ENCODE measurements at places on chromosomes 6 and 20.

- DNase-seq: no peak
Observed at GRCh38 chr6:110475066-110475653, 1.3 kb downstream of the SLC22A16 start.

- DNase-seq: no peak
Observed at GRCh38 chr6:168015482-168016175, 18.2 kb downstream of the KIF25 start.

- no peak for DNase-seq
Observed at GRCh38 chr6:110357298-110357663, 868 bp downstream of the METTL24 start.

DNA sequence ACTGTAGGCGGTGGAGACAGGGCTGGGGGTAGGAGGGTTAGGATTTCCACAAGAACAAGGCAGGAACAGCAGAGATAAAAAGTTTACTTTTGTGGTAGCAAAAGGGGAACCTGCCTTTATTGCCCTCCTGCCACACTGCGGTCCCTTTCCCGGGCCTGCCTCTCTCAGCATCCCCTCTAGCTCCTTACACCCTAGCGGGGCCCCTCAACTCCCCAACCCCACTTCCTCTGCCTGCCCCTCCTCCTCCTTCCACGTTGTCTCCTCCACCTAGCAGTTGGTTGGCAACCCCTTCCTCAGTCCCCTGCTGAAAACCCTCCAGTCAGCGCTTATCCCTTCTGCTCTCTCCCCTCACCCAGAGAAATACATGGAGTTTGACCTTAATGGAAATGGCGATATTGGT is 714 bp downstream of the AIF1 start:
- no peak for DNase-seq

DNA sequence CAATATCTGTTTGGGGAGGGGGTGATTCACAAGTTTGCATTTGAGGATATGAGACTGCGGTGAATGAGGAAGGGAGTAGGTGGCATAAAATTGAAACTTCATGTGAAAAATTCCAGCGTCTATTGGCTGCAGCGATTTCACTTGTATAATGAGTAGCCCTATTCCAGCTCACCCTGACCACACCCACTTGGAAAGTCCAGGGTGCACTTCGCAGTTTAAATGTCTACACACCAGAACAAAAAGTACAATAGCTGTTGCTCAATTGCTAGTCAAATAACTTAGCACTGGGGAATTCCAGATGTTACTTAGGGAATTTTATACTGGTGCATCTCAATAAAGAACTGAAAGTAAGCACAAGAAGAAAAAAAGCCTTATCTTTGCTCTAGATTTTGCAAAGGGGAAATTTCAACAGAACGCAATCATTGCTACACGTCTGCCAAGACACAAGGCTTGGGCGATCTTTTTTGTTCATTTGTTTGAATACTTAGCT is 6.3 kb downstream of the TNFAIP3 start:
- DNase-seq: no peak

DNA sequence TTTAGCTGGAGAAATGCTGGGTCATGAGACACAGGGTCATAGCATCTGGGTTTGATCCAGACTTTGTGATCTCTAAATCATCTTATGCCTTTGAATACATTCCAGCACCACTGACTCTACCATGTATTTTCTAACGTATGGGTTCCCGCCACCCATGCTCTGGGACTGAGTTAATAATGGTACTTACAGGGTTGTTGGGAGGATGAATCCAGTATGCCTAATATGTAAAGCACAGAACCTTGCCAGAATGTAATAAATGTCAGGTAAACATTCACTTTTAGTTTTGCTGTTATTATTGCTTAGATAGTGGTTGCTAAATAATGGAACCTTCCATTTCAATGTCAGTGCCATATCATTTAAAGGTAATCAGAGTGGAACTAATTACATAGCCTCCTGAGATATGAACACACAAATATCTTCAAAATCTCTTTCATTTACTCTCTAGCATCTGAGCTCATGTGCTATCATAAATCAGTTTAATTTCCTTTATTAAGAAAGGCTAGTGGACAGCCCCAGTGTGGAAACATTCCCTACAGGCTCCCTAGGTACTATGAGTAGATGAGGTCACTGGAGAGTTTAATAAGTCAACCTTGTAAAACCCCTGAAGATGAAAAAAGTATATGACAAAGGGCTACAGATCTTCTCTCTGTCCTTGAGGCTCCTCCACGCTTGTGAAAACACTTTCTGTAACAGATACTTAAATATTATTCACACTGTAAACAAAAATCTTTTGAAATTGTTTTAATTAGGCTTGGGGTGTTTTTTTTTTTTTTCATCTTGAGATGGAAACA is 226.6 kb downstream of the ALDH8A1 start:
- no peak for DNase-seq

DNA sequence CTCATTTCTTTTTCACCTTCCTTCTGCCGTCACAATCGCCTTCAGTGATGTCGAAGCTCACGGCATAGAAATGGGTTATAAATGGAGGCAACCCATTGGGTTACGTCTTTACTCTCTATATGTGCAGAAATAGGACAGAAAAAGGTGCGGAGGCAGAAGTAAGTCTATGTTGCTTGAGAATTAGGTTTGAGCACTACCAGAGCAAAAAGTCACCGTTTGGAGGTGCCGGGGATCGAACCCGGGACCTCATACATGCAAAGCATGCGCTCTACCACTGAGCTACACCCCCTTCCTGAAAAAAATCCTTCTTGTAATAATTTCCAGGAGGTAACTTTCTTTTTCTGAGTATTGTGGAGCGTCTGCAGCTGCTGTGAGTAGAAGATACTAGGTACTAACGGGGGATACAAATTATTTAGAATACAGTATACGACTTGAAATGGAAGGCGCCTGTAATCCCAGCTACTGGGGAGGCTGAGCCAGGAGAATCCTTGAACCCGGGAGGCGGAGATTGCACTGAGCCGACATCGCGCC is 134.2 kb downstream of the TRIM27 start:
- DNase-seq: no peak

DNA sequence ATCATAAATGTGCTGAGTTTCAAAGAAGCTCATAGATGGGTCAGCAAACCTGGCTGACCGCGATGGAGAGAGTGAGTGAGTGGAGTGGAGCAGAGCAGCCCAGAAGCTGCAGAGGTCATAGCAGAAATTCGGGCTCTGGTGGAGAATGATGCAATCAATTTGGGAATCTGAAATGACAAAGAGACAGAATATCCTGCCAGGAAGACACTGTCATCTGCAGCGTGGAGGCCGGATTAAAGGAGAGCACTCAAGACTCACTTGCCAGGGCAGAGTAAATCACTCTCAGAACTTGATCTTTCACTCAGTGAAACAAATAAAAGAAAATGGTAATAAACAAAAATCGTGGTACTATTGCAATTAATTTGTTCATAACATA is 109.6 kb upstream of the RREB1 start:
- no peak for DNase-seq

DNA sequence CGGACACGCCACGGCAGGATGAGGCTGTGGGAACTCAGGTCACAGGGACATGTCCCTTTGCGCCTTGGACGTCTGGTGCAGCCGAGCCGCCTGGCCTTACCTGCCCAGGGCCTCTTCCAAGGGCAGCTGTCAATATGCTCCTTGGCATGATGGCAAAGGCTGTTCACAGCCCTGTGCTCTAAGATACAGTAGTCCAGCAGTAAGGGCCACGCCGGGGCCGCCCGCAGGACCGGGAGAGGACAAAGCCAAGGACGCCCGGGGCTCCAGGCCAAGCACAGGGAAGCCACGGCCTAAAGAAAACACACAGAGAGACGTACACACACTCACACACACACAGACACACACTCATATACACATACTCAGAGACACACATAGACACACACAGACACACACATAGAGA is 13.0 kb downstream of the FOXF2 start:
- no peak for DNase-seq

GRCh38 chr6:45535933-45536332 is 158.2 kb upstream of the SUPT3H start:
- no peak for DNase-seq

- no peak for DNase-seq
Observed at GRCh38 chr6:45715508-45715803, 300.2 kb downstream of the CLIC5 start.

DNA sequence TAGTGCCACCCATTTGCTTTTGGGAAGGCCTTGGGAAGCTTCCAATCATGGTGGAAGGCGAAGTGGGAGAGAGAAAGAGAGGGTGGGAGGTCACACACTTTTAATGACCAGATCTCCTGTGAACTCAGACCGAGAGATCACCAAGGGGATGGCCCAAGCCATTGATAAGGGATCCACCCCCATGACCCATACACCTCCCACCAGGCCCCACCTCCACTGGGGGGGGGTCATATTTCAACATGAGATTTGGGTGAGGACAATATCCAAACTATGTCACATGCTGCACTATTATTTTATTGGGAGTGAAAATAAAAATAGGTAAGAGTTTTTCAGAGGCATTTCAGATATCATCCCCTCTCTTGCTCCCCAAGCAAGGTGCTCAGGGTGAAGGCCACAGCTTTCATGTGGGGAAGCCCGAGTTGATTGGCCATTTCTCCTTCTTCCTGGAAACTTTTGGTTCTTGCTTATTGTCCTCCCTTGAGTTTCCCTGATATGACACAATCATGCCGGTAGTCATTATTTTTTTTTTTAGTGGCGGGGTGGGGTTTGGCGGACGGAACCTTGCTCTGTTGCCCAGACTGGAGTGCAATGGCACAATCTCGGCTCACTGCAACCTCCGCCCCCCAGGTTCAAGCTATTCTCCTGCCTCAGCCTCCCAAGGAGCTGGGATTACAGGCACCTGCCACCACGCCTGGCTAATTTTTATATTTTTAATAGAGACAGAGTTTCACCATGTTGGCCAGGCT is 15.2 kb downstream of the GMPR start:
- no peak for DNase-seq

- no peak for DNase-seq
Observed at GRCh38 chr20:20731000-20731944, 18.8 kb upstream of the RALGAPA2 start.

- DNase-seq: no peak
Observed at GRCh38 chr20:15638816-15639215, 934.4 kb downstream of the KIF16B start.

DNA sequence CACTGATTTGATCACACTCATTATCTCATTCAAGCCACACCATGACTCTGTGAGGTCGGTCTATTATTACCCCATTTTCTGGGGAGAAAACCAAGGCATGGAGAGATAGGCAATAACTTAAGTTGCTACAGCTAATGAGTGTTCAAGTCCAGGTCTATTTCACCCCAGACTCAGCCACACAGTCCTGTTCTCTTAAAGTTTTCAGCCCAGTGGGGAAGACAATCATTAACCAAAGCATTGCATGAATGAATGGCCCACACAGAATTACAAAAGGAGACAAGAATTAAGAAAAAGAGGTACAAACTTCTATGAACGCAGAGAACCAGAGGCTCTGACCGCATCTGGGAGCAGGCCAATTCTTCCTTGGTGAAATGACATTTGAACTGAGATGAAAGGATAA is 7.1 kb downstream of the BPI start:
- no peak for DNase-seq

DNA sequence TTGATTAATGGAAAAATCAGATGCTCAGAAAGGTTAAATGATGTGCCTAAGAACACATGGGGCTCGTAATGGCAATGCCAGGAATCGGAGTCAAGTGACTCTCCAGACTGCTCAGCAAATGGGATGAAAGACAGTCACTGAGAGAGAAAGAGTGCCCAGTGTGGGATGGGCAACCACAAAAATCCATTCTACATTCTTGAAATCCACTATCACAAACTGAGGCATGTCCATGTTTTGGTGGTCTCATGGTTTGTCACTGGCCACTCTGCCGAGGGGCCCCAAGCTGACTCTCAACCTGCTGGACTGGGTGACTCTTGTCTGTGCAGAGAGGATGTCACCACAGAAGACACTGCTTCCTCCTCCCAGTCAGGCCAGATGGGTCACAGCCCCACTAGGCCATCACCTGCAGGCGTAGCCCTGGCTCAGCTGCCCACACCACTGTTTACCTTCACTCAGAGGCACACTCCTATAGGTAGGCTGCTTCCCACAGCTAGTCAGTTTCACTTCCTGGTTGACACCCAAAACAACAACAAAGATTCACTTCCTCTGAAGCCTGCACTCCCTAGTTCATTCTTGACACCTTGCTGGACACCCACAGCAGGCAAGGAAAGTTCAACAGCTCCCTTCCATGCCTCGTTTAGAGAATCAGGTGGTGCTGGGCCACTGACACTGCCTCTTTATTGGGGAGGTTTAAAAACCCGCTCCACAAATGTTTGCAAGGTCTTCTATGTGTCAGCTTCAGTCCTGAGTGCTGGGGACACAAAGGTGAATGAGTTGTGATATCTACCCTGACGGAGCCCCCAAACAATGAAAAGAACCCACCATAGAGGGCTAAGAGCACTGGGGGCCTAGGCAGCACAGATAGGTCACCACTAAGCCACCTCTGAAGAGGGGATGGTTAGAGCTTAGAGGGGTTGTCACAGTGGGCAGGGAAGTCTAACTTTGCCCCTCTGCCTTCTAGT is 21.7 kb downstream of the MAP1LC3A start:
- DNase-seq: no peak

GRCh38 chr6:157099912-157100593 is 223.3 kb downstream of the TMEM242 start:
- peak; percentile 11 for DNase-seq

DNA sequence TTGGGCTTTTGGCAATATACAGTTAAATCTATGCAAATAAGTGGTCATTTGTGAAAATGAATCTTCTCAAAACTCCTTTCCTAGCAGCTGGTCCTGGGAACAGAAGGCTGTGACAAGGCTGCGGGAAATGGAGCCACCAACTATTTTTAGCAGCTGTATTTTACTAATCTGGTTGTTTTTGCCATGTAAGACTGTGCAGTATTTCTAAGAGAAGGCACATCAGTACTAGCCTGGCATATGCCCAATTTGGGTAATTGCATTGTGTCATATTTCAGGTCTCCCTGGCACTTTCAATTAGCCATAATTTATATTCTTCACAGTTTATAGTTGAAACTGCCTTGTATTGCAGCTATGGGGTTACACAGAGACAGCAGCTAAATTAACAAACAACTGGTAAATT is 109.6 kb downstream of the MANEA start:
- no peak for DNase-seq

GRCh38 chr20:63464289-63464635 is 8.2 kb downstream of the KCNQ2 start:
- DNase-seq: no peak

DNA sequence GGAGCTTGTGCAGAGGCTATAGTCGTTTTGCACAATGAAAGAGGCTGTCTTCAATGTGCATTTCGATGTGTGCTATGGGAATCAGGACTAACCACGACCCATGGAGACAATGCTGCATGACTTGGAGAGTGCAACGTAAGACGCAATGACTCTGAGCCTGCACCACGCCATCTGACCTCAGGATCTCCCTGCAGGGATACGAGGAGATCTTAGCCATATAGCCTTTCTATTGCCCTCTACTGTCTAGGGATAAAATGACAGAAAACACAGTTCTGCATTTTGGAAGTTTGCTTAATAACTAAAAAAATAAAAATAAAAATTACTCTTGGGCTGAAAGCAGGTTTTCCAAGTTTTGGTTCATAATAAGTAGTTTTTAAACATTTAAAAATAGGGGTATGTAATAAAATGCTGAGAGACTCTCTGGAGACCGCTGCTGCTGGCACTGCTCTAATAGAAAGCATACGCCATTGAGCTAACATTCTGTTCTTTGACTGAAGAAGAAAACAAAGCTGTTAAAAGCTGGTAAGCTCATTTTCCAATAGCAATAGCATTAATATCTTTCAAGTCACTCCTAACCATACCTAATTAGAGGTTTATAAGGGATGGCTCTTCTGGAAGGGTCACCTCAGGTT is 87.2 kb downstream of the PDE7B start:
- DNase-seq: no peak

GRCh38 chr6:146909376-146909775 is 294.8 kb upstream of the STXBP5 start:
- no peak for DNase-seq

- no peak for DNase-seq
Observed at GRCh38 chr20:48142516-48142773, 357.2 kb upstream of the SULF2 start.

Measured in T follicular helper cell (primary cell).